CD8-positive, alpha-beta memory T cell (primary cell): ENCODE measurements at places on chromosomes 7 and 10. TPM values are rescaled to one million over a fixed set of nuclear protein-coding genes. Genes with fewer than 3 reads are reported as not detected.

P4HA1 gene
- total RNA-seq: 31.9 TPM

PPP1R3C gene
- total RNA-seq: not detected

CPVL gene
- 1.3 TPM for total RNA-seq

PRKCQ gene
- total RNA-seq: 44.1 TPM

PTPRN2 gene
- 0.42 TPM for total RNA-seq

PPP1R3A gene
- not detected for total RNA-seq

ITPRID1 gene
- not detected for total RNA-seq

ZNF365 gene
- total RNA-seq: 0.93 TPM

TSPAN14 gene
- total RNA-seq: 46.8 TPM

SPAG6 gene
- total RNA-seq: 0.22 TPM

TNKS2 gene
- total RNA-seq: 29.2 TPM

GTPBP10 gene
- 43.3 TPM for total RNA-seq

SFRP5 gene
- total RNA-seq: not detected

CCDC146 gene
- 1.2 TPM for total RNA-seq

AGAP6 gene
- total RNA-seq: 14.3 TPM

ADAMTS14 gene
- total RNA-seq: not detected

PTF1A gene
- total RNA-seq: not detected

NXPH1 gene
- total RNA-seq: not detected

PHKG1 gene
- 1.2 TPM for total RNA-seq

UNCX gene
- total RNA-seq: not detected

SFTPA2 gene
- total RNA-seq: not detected

LIPJ gene
- total RNA-seq: 0.16 TPM

SEMA3D gene
- total RNA-seq: not detected

PNLIPRP2 gene
- total RNA-seq: not detected

ATOH7 gene
- total RNA-seq: not detected

SLC18A3 gene
- total RNA-seq: not detected

SEMA3E gene
- not detected for total RNA-seq

PRRT4 gene
- 0.35 TPM for total RNA-seq

LRRC4 gene
- 0.15 TPM for total RNA-seq
